ENCODE measurements at places on chromosomes 12 and 14.

DNA sequence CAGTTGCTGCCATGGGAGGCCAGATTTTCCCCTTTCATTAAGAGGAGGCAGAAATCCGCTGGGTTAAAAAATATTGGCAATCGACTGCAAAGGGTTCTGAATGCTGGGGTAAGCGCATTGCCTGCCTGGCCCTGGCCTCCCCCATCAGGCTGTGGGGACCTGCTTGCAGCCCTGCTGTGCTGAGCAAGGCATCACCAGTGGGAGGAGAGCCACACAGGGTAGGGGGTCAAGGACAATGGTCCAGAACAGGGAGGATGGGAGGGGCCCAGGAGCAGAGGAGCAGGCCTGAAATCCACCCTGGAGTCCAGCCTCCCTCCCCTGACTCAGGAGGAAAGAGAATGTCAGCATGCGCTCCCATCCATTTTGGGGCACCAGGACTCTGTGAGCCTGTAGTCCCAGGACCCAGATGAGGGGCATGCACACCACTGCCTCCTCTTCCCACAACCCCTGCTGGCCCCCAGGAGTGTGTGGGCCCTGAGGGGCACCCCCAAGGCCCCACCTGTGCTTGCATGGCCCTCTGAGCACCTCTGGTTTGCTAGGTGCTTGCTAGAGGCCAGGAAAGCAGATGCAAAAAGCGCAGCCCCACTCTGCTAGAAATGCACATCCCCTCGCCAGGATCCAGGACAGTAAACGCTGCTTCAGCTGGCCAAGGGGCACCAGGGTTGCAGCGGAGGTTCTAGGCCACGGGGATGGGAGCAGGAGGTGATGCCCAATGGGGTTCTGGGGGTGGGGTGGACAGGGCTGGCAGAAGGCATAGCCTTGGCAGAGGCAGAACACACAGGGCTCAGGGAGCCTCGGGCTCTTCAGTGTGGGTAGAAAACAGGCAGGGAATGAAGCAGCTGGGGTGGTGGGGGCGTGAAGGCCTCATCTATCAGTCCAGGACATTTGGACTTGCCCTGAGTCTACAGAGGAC is 14.6 kb downstream of the TESC start:
- no peak for DNase-seq

- DNase-seq = no peak
Measured at GRCh38 chr12:78756936-78757335, 107.6 kb upstream of the SYT1 start.

GRCh38 chr12:65510007-65510406 is 231.5 kb downstream of the MSRB3 start:
- DNase-seq = no peak

- DNase-seq = no peak
Measured at GRCh38 chr14:31480156-31480555, 7.7 kb downstream of the GPR33 start.

DNA sequence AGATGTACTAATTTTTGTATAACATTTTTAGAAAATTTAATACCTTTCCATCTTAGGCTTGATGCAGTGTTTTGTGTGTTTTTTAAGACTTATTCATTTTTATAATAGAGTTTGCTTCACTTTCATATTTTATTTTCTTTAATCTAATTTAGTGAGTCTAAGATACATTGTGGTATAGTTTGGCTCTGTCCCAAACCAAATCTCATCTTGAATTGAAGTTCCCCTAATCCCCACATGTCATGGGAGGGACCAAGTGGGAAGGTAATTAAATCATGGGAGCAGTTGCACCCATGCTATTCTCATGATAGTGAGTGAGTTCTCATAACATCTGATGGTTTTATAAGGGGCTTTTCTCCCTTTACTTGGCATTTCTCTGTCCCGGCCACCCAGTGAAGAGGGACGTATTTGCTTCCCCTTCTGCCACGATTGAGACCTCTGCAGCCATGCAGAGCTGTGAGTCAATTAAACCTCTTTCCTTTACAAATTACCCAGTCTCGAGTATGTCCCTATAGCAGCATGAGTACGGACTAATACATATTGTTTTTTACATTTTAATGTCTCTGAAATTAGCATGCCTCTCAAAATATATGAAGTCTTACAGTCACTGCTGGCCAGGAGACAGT is 34.9 kb downstream of the GABARAPL1 start:
- DNase-seq = no peak

GRCh38 chr12:23556661-23557060 is 392.8 kb downstream of the SOX5 start:
- no peak for DNase-seq

- no peak for DNase-seq
Measured at GRCh38 chr14:102219316-102219715, 79.6 kb downstream of the WDR20 start.

DNA sequence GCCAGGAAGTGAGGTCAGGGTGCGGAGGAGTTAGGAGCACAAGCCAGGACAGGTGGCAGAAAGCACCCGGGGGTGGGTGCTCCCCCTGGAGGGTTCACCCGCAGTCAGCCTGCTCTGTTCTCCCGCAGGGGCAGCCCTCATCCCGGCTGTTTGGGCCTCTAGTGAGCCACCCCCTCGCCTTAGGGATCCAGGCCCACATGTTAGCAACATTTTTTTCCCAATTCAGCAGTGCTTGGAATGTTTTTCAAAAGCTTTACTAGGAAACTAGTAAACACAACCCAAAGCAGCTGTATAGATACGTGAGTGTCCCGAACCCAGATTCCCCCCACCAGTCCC is 28.5 kb upstream of the NXPH4 start:
- DNase-seq = no peak

- no peak for DNase-seq
Measured at GRCh38 chr14:38171197-38171596, 36.5 kb upstream of the SSTR1 start.

- no peak for DNase-seq
Measured at GRCh38 chr14:86038387-86039042, 508.6 kb downstream of the FLRT2 start.

- DNase-seq = no peak
Measured at GRCh38 chr12:105047308-105047707, 37.0 kb downstream of the ALDH1L2 start.

DNA sequence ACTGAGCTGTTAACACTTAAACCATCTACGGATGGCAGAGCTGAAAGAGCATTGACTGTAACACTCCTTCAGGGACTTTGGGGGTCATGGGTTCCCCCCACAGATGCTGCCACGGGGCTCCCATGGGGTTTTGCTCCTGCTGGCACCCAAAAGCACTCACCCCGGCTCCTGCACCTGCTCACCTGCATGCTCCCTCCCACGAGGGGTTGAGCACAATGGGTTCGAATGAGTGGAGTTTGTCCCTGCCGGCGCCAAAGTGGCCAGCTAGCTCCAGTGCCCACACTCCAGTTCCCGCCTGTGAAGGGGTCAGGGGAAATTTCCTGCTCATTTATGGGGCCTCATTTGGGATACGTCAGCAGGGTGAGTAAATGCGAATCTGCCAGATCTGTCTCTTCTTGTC is 40.7 kb downstream of the TNFAIP2 start:
- DNase-seq = no peak

GRCh38 chr14:32023540-32023939 is 53.6 kb upstream of the ARHGAP5 start:
- no peak for DNase-seq

DNA sequence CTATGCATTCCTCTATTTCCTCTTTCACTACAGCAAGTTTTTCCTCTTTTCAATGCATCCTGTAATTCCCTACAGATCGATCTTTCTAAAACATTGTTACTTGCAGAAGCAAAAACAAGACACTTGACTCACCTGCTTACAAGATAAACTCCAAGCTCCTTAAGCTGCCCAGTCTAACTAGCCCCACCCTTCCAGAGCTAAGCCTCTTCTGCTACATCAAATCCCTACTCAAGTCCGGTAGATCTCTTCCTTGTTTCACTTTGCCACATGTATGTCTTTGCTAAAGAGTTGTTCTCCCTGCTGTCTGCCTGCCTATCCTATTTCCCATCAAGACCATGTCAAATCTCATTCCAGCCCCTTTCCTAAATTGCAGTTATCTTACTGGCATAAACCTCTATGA is 724.8 kb downstream of the C12orf50 start:
- no peak for DNase-seq

GRCh38 chr14:23442721-23443356 is 7.4 kb upstream of the MYH7 start:
- no peak for DNase-seq

- no peak for DNase-seq
Measured at GRCh38 chr12:16130343-16130742, 147.1 kb downstream of the SLC15A5 start.

GRCh38 chr12:1656902-1657301 is 27.9 kb downstream of the WNT5B start:
- DNase-seq = no peak

- no peak for DNase-seq
Measured at GRCh38 chr14:84195514-84195913, 1334.4 kb upstream of the FLRT2 start.

- DNase-seq = no peak
Measured at GRCh38 chr14:53124786-53125185, 28.3 kb downstream of the DDHD1 start.

DNA sequence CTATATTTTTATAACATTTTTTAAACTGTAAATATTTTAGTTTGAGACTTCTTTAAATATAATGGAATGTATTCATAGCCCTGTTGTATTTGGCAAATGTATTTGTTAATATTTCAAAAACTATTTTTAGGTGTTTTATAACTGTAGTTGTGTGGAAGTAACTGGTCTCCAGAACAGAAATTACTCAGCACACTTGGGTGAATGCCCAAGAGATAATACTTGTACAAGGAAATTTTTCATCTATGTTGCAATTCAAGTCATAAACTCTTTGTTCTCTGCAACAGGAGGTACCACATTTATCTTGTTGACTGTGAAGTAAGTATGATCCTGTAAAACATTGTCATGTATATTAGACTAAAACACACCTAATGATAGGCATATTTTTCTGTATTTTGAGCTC is 72.8 kb downstream of the SLCO1B3 start:
- DNase-seq = no peak

DNA sequence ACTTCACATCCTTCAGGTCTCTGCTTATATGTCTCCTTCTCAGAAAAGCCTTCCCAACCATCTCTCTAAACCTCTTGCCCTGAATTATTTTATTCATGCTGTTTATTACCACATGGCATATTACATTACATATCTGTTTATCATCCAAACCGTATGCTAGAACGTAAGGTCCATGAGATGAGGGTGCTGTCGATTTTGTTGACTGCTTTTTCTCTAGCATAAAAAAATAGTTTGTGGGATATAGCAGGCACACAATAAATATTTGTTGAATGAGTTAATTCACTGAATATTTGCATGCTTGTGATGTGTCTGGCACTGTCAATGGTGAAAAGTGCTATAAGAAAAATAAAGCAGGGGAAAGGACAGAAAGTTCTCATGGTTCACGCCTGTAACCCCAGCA is 22.9 kb downstream of the SAMD4A start:
- DNase-seq = no peak

- no peak for DNase-seq
Measured at GRCh38 chr12:98058213-98058612, 457.2 kb upstream of the TMPO start.

- no peak for DNase-seq
Measured at GRCh38 chr14:82779301-82779700, 1245.6 kb upstream of the SEL1L start.

- DNase-seq = peak; percentile 13
Measured at GRCh38 chr14:98290596-98290995, 981.4 kb downstream of the BCL11B start.

- DNase-seq = no peak
Measured at GRCh38 chr12:110426406-110426805, 22.9 kb upstream of the ANAPC7 start.

DNA sequence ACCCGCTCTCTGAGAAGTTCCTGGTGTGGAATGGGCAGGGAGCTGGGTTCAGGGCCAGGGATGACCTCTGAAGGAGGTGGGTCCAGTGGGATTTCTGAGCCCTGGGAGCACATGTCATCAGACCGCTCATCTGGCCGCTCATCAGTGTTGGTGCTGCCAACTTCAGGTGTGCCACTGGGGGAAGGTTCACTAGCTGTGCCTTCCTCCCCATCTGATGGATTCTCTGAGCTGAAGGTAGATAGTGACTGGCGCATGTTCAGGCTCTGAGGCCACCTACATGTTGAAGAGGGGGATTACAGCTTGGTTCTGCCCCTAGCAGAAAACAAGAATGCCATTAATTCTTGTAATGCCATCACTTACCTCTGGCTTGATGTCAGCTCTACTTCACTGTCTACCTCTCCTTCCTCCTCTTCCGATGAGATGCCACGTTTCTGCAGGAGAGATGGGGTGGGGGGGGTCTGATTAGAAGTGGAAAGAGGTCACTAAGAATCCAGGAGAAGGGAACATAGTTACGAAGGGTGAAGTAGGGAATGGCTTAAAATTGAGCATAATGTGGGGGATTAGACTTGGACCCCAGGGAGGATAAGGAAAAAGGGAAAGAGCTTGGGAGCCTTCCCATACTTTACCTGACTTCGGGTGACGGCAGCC is 17.2 kb downstream of the MAP3K12 start:
- no peak for DNase-seq

DNA sequence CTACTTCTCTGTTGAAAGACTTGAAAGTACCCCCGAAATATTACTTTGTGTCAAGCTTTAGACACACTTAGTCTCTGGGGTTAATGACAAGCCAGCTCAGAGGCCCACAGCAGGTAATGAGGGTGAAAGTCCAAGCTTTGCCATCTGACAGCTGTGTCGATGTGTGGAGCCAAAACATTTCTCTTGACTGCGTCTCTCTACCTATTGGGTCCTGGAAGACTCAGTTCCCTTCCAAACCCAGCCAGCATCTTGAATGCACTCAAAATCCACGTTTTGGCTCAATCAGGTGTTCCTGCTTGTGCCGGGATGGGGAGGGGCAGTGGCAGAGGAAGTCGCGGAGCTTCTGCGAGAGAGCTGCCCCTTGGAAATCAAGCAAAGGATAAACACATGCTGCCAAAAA is 3.2 kb downstream of the PLXNC1 start:
- no peak for DNase-seq

DNA sequence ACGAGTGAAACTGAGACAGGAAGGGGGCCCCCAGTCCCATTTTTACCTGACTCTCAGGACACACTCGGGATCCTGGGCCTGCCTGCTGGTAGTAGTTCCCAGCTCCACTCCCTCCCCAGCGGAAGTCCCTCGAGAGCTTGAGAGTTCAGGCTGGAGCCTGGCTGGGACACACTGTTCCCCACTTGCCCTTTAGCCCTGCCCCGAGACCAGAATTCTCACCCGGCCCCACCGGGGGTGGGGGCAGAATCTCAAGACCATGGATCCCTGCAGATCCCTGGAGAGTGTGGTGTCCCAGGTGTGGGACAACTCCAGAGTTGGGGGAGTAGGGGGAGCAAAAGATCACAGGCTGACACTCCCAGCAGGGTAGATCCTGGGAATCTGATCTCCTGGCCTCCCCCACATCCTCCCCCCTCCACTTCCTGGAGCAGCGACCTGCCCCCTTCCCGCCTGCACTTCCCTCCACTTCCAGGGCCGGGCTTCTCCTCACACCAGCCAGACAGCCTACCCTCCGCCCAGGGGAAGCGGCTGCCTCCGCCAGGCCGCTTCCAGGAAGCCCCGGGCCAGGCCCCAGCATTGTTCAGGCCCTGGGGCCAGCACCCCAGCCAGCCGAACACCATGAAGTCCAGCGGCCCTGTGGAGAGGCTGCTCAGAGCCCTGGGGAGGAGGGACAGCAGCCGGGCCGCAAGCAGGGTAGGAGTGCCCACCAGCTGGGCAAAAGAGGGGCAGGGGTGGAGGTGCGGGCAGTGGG is at the start of gene TNS2:
TNS2 (plus strand) TSS at position 495 of the 748 bp plus-strand sequence; CDS start at position 616, 121 bp downstream.
- DNase-seq = no peak

- DNase-seq = no peak
Measured at GRCh38 chr12:41466300-41466699, 278.2 kb downstream of the PDZRN4 start.
